ENCODE measurements at places on chromosomes 3 and 15.

DNA sequence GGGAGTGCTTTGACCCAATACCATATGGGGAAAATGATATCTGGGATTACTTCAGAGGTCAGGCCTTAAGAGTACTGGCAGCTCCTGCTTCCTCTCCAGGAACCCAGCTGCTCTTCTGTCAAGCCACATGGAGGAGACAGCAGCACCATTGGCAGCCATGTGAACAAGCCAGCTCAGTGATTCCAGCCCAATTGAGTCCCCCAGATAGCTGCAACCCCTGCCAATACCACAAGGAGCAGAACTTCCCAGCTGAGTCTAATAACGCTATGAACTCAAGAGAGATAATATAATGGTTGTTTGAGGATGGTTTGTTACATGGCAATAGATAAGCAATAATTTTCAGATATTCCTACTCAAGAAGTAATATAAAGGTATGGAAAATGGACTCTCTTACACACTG, 126.8 kb upstream of the CPNE4 start:
- DNase-seq = peak; percentile 42

DNA sequence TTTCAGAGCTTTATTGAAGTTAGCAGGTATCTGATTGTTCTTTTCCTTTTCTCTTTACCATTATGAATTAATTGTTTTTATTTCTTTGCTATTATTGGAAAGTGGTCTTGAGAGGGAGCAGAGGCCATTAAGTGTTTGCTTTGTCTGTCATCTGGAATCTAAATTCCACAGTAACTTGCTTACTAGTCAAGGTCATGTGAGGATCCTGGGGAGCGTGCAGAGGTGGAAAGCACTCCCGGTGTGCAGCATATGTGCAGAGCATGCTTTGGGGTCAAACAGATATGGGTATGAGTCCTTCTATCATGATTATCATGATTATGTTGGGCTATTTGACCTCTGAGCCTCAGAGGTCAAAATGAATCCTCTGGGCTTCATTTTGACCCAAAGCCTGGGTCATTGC, 96.4 kb downstream of the MYRIP start:
- DNase-seq = no peak

DNA sequence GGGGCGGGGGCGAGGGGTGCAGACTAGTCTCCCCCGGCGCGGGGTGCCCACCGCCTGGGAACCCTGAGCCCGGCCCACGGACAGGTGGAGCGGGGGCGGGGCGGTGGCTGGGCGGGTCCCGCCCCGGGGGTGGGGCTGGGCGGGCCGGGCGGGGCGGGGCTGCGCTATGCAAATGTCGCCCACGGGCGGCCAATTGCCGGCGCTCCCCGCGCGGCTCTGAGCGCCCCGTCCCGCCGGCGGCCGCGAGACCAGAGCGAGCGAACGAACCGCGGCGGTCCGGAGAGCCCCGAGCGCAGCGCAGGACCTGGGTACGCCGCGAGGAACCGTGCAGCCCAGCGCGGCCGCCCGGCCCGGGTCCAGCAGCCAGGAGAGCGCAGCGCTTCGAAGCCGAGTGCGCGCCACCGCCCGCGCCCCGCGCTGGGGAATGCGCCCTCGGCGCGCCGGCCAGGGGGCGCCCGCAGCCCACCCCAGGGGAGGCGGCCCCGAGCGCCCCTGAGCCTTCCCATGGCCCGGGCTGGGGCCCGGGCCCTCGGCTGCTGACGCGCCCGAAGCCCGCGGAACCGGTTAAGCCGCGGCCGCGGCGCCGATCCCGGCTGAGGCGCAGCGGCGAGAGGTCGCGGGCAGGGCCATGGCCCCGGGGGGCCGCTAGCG, at the start of gene SEMA3F:
SEMA3F (plus strand) TSS at position 485 of the 651 bp plus-strand sequence. CDS start 4,299 bp downstream, outside the sequence.
- peak; percentile 67 for DNase-seq

DNA sequence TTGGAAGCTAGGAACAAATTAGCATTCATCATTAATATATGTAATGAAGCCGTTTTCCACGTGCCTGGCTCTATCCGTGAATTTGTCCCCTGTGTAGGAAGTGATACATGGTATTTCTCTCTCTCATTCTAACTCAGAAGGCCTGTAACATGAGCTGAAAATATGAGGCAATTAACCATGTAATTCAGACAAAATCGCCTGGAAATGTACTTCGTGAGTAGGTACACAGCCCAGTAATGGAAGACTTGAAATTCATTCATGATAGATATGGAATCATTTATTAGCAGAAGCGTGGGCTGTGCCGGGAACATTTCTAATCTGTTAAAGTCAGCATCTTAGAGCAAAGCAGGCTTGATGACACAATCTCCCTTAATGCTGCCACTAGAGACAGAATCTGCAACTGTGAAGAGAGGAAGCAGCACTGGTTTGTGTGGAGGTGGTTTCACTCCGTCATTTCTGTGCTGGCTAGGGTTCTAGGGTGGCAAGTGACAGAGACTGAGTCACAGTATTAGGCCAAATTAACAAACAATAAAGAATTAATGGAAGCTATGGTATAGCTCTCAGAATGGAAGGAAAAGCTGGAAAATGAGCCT, 225.0 kb upstream of the PROK2 start:
- no peak for DNase-seq

DNA sequence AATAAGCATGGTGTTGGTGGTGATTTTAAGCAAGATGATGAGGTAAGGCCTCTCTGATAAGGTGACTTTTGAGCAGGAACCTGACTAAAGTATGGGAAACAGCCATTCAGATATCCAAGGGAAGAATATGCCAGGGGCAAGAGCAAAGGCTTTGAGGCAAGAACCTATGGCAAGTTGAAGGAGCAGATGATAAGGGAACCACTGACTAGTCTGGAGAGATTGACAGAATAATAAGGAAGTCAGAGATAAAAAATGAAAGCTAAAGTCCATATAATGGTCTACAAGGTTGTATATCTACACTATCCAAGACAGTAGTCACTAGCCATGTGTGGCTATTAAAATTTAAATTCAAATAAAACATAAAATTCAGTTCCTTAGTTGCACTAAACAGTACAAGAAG, 2.5 kb upstream of the C3orf38 start:
- no peak for DNase-seq

DNA sequence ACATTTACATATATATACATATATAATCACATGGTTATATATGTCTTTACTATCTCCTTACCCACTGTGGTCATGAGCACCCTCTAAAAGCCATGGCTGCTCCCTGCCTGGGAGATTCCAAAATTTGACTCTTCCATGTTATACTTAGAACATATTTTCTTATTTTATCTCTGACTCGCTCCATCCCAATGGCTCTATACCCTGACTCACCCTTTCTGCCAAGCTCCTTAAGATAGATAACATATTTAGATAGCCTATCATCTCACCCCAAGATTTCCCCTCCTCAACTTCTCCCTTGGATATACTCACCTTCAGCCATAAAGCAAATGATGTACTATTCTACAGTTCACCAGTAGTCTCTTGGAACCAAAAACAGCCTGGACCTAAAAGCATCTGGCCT, 65.1 kb downstream of the CD200R1L start:
- DNase-seq = no peak

- DNase-seq = no peak
These were observed 184.6 kb upstream of the GPR149 start for GRCh38 chr3:154614601-154615000.

- DNase-seq = no peak
These were observed at the start of gene C15orf62 for GRCh38 chr15:40769274-40770146. Gene C15orf62 (plus strand): TSS chr15:40769980. CDS start chr15:40770496, 516 bp downstream.

GRCh38 chr3:97914388-97914787, 57.8 kb downstream of the RIOX2 start:
- DNase-seq = no peak

- no peak for DNase-seq
These were observed 158.9 kb downstream of the ISL2 start for GRCh38 chr15:76495487-76495886.

GRCh38 chr15:48617619-48618018, 27.9 kb downstream of the FBN1 start:
- DNase-seq = no peak

DNA sequence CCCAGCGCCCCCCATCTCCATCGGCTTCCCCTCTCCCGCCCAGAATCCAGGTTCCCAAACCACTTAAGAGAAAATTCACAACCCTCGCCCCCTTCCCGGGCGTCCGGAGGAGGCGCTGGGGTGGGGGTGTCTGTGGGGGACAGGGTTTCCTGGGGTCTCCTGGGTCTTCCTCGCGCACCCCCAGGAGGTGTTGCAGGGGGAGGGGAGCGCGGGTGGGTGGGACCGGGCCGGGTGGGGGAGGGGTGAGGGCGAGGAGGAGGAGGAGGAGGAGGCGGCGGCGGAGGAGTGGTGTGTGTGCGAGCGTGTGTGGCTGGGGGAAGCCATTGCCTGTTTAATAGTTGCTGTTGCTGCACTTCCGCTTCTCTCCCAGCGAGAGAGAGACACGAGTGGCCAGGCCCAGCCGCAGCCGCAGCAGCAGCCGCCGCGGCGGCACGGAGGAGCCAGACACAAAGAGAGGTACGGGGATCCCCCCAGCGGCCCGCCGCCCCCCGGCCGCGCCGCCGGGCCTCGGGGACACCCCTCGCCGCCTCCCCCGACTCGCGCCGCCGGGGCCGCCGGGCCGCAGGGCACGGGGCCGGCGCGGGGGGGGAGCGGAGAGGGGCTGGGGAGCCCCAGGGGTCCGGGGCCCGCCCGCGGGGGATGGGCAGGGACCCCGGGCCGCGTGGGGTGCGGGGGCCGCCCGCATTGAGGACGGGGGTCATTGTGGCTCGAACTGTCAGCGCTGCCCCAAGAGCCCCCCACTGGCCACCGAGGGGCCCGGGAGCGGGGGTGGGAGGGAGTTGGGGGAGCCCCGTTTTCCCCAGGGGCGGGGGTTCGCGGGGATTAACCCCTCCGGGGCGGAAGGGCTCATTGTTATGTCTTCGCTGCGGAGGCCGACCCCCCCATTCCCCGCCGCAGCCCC, at the start of gene UBE2E1:
UBE2E1 (plus strand) TSS at position 323 of the 901 bp plus-strand sequence. CDS start 1,315 bp downstream, outside the sequence.
- DNase-seq = peak; percentile 56

DNA sequence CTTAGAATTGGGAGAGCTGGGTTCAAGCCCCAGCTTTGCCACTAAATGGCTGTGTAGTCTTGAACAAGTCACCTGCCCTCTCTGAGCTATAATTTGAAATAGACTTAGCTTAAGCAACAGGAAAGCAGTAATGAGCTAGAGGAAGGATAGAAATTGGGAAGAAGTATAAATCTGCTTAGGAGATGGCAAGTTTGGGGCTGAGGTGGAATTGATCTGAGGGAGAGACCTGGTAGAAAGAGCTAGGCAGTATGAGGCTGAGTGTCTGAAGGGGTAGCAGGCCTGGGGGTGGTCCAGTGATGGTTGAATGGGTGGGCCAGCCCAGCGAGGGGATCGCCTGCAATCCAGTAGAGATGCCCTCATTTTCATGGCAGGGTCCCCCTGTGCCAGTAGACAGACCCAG, 22.9 kb downstream of the LPP start:
- no peak for DNase-seq

DNA sequence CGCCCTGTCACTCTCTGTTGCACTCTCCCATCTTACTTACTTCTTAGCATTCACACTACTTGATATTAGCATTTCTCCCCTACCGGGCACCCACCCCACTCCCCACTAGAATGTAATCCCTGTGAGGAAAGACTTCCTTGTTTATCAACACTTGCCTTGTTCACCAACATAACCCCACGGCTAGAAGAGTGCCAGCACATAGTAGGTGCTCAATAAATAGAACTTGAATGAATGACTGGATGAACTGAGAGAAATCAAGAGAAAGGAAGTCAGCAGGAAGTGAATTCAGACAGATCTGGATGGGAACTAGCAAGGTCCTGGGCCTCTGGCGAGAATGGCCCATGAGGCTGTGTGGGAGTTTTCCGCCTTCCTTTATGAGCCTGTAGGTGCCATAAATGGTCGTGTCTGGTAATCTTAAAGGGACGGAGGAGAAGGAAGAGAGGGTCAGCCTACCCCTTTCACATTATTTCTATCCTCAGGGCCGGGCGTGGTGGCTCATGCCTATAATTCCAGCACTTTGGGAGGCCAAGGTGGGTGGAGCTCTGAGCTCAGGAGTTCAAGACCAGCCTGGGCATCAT, 42.4 kb upstream of the HERC1 start:
- DNase-seq = no peak

DNA sequence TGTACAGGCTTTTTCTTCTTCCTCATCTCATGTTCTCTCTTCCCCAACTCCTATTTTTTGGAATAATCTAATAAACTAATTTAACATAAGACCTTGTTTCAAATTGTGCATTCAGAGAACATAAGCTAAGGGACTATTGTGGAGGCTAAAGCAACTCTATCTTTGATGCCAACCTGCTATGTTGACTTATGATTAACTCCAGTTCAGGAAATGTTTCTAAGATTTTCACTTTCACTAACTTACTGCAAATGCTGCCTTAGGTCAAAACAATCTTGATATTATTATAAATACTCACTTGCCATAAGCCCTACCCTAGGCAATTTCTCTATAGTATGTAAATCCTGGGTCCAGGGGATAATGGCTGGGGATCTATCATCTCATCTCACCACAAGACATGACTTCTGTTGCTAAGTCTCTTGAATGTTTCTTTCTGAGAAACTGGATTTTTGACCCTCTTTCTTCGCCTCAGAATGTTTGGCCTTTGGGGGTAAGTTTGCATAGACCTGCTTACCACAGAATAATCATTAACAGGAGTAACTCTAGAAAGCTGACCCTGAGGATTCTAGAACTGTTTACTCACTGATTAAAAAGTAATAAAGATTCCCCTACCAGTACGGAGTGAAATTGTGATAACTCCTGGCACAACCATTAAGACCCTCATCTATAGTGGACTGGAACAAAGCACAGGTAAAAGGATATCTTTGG, 768.1 kb downstream of the GBE1 start:
- no peak for DNase-seq

- DNase-seq = peak; percentile 83
These were observed 77.8 kb upstream of the HES1 start for GRCh38 chr3:194058189-194058571.

- no peak for DNase-seq
These were observed 53.1 kb upstream of the PARL start for GRCh38 chr3:183937601-183938286.

DNA sequence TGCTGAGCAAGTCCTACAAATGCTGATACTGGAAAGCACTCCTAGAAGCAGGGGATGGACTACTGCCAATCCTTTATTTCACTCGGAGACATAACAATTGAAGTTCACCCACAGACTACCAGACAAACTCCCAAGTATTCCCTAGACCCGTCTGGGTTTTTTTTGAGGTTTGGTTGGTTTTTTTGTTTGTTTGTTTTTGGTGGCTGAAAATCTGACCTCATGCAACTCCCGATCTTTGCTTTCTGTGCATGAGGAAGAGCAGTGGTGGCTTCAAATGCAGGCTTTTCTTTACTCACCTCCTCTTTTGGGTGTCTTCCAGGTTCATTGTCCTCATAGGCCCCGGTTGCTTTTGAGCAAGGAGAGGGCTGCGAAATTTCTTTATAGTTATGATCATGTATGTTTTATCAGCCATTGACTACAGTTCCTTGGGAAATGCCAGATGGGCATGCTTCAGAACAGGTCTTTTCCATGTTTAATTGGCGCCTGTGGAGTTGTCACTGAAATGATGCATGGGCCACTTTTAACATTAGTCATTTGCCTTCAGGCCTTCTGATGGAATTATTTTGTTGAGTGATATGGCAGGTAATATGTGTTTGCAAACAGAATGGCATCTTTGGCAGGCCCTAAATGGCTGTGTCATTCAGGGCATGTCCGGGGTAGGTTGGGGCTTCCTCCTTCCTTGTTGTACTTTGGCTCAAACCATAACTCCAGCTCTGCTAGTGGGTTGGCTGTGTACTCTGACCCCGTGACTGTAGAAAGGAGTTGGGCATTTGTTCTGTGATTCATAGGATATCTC, 81.3 kb upstream of the ZBED2 start:
- DNase-seq = no peak

- peak; percentile 44 for DNase-seq
These were observed 60.9 kb downstream of the ASB7 start for GRCh38 chr15:100663086-100663914.
